Cardiac ventricle fibroblast (primary cell): ENCODE measurements at places on chromosomes 5 and 9. TPM values are rescaled to one million over a fixed set of nuclear protein-coding genes. Genes with fewer than 3 reads are reported as not detected.

The DELE1 gene
- total RNA-seq = 43.2 and 46.4 TPM in 2 replicates

The SPATA31A1 gene
- total RNA-seq = not detected in 2 replicates

The PAIP2 gene
- 68.5 and 70.7 TPM in 2 replicates for total RNA-seq

The KIAA0825 gene
- 5.3 and 5.7 TPM in 2 replicates for total RNA-seq

The ZNF483 gene
- total RNA-seq = 0.68 and 2.6 TPM in 2 replicates
